Neural crest cell (in vitro differentiated cells): ENCODE measurements at places on chromosomes 1 and 21. TPM values are rescaled to one million over a fixed set of nuclear protein-coding genes. Genes with fewer than 3 reads are reported as not detected.

Gene FCMR
- not detected in 2 replicates for total RNA-seq

- H3K36me3 ChIP-seq = no peaks in the 10 kb centered on the region
- H3K27ac ChIP-seq = no peak overlapping the region
- no peak overlapping the region for H3K4me3 ChIP-seq
- no peaks in the 10 kb centered on the region for H3K4me1 ChIP-seq
- DNase-seq = no peak
Measured at GRCh38 chr1:170303034-170303433, 157.3 kb downstream of the NTMT2 start.

Gene NECTIN4
- not detected in 2 replicates for total RNA-seq

- DNase-seq = no peak
- H3K4me1 ChIP-seq = no peaks in the 10 kb centered on the region
- no peak overlapping the region for H3K4me3 ChIP-seq
- no peaks in the 10 kb centered on the region for H3K36me3 ChIP-seq
- no peak overlapping the region for H3K27ac ChIP-seq
- no peaks in the 10 kb centered on the region for H3K27me3 ChIP-seq
Measured at GRCh38 chr21:38765056-38765455, 40.7 kb upstream of the ETS2 start.

DNA sequence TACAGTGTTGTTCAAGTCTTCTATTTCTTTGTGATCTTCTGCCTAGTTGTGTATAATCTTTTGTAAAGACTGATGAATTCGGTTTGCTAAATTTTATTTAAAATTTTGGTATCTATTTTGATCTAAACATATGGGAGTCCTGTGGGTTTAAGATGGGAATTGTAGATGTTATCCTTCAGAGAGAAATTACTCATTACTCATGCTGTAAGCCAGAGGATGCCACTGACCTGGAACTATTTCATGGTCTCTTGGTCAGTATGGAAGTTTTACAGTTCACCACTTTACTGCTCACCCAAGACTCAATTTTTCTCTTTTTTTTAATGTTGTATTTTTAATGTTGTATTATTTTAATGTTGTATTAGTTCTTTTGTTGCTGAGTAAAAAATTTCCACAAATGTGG lies 138.6 kb upstream of the B3GALT2 start:
- peaks cover 8% of the 10 kb centered on the region for H3K36me3 ChIP-seq
- no peak for DNase-seq
- H3K27me3 ChIP-seq = no peaks in the 10 kb centered on the region
- H3K4me3 ChIP-seq = no peak overlapping the region
- H3K27ac ChIP-seq = no peak overlapping the region

GRCh38 chr1:109793486-109794318 lies 30.0 kb upstream of the EPS8L3 start:
- H3K36me3 ChIP-seq = no peaks in the 10 kb centered on the region
- H3K27ac ChIP-seq = peak overlapping the region; percentile 31
- peaks cover 50% of the 10 kb centered on the region for H3K4me1 ChIP-seq
- no peak overlapping the region for H3K4me3 ChIP-seq
- no peaks in the 10 kb centered on the region for H3K27me3 ChIP-seq
- no peak for DNase-seq

DNA sequence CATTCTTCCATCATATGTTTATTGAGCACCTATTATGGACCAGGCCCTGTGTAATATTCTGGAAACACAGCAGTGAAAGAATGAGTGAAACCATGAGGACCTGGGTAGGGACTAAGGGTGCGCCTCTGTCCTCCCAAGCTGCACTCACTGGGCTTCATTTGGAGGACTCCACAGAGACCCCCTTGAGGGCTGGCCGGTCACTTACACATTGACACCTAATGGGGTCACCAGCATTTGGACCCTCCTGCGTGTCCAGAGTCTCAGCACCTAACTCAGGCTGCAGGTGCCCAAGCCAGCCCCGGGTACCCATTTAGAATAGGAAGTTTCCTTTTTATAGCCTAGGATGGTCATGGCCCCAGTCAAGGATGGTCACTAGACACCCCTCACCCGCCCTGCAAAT lies 2.8 kb upstream of the FNDC5 start:
- H3K27ac ChIP-seq = no peak overlapping the region
- H3K27me3 ChIP-seq = peaks cover 51% of the 10 kb centered on the region
- no peak for DNase-seq

DNA sequence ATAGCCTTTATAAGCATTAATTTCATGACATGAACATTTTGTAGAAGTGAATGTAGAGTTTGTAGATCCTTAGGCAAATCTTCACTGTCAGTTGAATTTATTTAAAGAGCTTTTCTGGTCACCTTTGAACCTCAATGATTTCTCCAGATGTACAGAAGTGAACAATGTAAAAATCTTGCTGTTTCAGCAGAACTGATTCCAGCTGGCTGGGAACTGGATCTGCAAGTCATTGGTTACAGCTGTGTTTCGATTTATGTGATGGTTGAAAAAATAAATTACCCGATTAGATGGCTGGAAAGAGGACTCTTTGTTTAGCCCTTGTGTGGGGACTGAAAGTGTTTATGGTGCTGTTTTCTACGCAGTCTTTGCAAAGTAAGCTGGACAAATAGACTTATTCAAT lies 849.8 kb downstream of the USP25 start:
- peak overlapping the region; percentile 50 for H3K27ac ChIP-seq
- peaks cover 2% of the 10 kb centered on the region for H3K36me3 ChIP-seq
- DNase-seq = no peak
- no peak overlapping the region for H3K4me3 ChIP-seq

GRCh38 chr1:34113887-34114286 lies 51.1 kb downstream of the CSMD2 start:
- H3K36me3 ChIP-seq = no peaks in the 10 kb centered on the region
- no peak for DNase-seq
- no peaks in the 10 kb centered on the region for H3K4me1 ChIP-seq
- no peak overlapping the region for H3K4me3 ChIP-seq
- no peak overlapping the region for H3K27ac ChIP-seq

DNA sequence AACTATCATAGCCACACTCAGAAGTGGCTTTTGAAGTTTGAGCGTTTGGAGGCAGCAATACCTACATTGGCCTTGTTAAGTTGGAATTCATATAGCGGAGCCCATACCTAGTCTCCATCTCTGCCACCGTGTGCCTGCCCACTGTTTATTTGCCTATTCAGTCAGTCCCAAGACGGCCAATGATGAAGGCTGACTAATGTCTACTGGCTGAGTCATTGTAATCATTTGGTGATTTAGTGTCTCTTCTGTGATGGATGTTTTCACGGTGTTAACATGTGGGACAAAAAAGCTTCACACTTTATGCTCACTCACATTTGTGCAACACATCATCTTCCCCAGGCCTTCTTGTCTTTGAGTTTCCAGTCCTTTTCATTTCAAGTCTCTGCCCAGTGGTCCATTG lies 92.6 kb upstream of the PBX1 start:
- H3K4me1 ChIP-seq = no peaks in the 10 kb centered on the region
- no peak overlapping the region for H3K27ac ChIP-seq
- DNase-seq = no peak
- no peak overlapping the region for H3K4me3 ChIP-seq

- H3K36me3 ChIP-seq = no peaks in the 10 kb centered on the region
- no peak for DNase-seq
- no peak overlapping the region for H3K27ac ChIP-seq
- H3K4me1 ChIP-seq = peaks cover 8% of the 10 kb centered on the region
- no peaks in the 10 kb centered on the region for H3K27me3 ChIP-seq
- no peak overlapping the region for H3K4me3 ChIP-seq
Measured at GRCh38 chr1:97093741-97094140, 372.2 kb downstream of the PTBP2 start.

Gene ORC1
- 36.9 and 38.5 TPM in 2 replicates for total RNA-seq

GRCh38 chr1:212293579-212293978 lies 8.4 kb downstream of the PPP2R5A start:
- H3K4me1 ChIP-seq = peaks cover 10% of the 10 kb centered on the region
- DNase-seq = no peak
- no peak overlapping the region for H3K27ac ChIP-seq
- H3K4me3 ChIP-seq = no peak overlapping the region
- no peaks in the 10 kb centered on the region for H3K36me3 ChIP-seq

Gene CD48
- total RNA-seq = not detected in 2 replicates

DNA sequence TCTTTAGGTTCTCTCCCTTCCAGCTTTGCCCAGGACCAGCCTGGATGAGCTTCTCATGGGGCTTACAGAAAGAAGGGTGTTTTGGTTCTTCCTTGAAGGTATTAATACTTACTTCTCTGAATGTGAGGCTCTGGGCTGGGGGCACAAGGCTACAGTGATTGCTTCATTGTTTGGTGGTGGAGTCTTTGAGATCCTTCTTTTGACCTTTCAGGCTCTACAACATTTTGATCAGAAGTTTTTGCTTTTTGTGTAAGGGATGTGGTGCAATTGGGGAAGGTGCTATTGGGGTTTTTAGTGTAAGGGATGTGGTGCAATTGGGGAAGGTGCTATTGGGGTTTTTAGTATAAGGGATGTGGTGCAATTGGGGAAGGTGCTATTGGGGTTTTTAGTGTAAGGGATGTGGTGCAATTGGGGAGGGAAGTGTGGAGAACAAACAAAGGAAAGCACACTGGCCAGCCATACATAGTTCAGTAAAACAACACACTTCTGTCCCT lies 103.6 kb upstream of the IVNS1ABP start:
- no peaks in the 10 kb centered on the region for H3K27me3 ChIP-seq
- H3K4me1 ChIP-seq = no peaks in the 10 kb centered on the region
- no peak overlapping the region for H3K27ac ChIP-seq
- no peak overlapping the region for H3K4me3 ChIP-seq
- DNase-seq = no peak
- H3K36me3 ChIP-seq = no peaks in the 10 kb centered on the region

Gene TRAF3IP3
- total RNA-seq = not detected in 2 replicates

DNA sequence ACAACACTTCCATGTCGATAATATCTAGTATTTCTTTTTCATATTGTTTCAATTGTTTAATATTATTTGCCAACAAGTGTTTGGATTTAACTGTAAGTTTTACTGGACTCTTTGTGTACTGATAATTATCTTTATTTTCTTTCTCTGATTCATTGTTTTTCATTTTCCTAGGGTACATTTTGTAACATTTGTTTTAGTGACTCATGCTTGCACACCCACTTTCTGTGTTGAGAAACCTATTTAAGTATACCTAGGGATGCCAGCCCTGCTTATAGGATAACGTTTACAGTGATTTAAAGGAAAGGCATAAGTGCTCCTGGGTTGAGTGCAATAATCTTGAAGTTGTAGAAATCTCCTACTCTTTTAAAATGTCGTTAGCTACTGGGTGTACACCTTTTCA lies 1386.0 kb upstream of the ADGRL4 start:
- H3K4me3 ChIP-seq = no peak overlapping the region
- H3K4me1 ChIP-seq = peaks cover 3% of the 10 kb centered on the region
- no peaks in the 10 kb centered on the region for H3K27me3 ChIP-seq
- H3K36me3 ChIP-seq = no peaks in the 10 kb centered on the region

GRCh38 chr1:116504308-116505156 lies 66.3 kb downstream of the CD58 start:
- H3K4me3 ChIP-seq = no peak overlapping the region
- no peak for DNase-seq
- no peaks in the 10 kb centered on the region for H3K36me3 ChIP-seq
- H3K27ac ChIP-seq = no peak overlapping the region
- no peaks in the 10 kb centered on the region for H3K27me3 ChIP-seq
- no peaks in the 10 kb centered on the region for H3K4me1 ChIP-seq

- H3K4me1 ChIP-seq = peaks cover 11% of the 10 kb centered on the region
- no peak overlapping the region for H3K27ac ChIP-seq
- no peaks in the 10 kb centered on the region for H3K27me3 ChIP-seq
- no peak overlapping the region for H3K4me3 ChIP-seq
- no peak for DNase-seq
Measured at GRCh38 chr1:12369258-12369657, 139.4 kb downstream of the VPS13D start.

Gene RASAL2
- 20.9 and 25.5 TPM in 2 replicates for total RNA-seq

DNA sequence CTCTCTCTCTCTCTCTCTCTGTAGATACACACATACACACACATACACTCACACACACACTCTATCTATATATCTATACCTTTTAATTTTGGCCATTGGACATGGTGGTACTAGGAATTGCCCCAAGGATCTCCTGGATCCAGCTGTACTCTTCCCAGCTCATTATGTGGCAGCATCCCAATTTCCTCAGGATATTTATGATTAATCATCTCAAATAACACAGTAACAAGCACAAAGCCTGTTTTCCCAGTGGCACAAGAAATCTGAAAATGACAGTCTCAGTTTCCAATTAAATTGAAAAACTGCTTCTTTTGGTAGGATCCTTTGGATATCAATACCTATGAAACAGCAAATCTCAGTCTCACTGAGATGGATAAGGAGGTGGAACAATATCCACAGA lies 27.6 kb downstream of the S100A10 start:
- DNase-seq = no peak
- H3K36me3 ChIP-seq = no peaks in the 10 kb centered on the region
- H3K4me1 ChIP-seq = no peaks in the 10 kb centered on the region
- H3K27ac ChIP-seq = no peak overlapping the region
- H3K27me3 ChIP-seq = peaks cover 3% of the 10 kb centered on the region
- no peak overlapping the region for H3K4me3 ChIP-seq

DNA sequence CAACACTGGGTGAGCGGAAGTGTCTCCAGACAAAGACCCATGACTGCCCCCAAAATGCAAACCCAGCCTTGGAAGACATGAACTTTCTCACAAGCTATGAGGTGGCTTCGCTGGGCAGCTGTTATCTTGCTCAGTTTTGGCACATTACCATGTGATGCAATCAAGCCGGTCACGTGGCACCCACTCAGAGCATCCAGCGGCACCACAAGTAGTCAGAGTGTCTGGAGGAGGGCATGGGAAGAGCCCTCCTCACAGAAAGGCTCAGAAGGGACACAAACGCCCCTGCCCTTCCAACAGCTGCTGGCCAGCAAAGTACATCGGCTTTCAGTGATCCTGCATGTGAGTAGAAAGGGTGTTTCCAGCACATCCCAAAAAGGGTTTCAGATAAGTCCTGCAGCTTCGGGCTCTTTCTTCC lies 145.5 kb upstream of the IRF2BP2 start:
- H3K4me1 ChIP-seq = peaks cover 16% of the 10 kb centered on the region
- no peak overlapping the region for H3K4me3 ChIP-seq
- H3K27ac ChIP-seq = no peak overlapping the region
- no peaks in the 10 kb centered on the region for H3K36me3 ChIP-seq

DNA sequence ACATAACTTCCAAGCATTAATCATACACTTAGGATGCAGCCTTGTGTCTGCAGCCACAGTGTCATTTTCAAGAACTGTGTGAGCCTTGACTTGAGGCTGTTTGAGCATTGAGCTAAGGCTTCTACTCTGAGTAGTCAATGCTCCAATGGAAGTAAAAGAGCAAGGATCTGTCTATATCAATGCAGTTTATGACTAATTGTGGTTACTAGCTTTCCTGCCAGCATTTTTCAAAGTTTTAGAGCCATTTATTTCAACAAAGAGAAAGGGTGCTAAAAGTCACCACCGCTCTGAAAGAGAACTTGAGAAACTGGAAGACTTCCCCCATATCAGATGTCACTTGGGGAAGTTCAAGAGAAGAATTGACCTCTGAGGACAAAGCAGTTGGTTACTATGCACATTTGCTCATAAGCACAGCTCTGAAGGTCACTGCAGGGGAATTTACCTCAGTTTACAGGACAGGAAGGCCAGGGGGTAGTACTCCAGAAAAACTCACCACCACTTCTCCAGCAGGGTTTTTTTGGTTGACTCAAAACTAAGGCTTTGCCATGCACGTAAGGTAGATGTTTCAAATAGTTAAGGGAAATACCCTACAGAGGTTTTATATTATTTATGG lies 24.5 kb upstream of the RGS1 start:
- no peak overlapping the region for H3K27ac ChIP-seq
- H3K4me1 ChIP-seq = peaks cover 6% of the 10 kb centered on the region
- no peaks in the 10 kb centered on the region for H3K27me3 ChIP-seq
- DNase-seq = no peak
- H3K4me3 ChIP-seq = no peak overlapping the region
- no peaks in the 10 kb centered on the region for H3K36me3 ChIP-seq

GRCh38 chr1:37096523-37096922 lies 62.2 kb upstream of the GRIK3 start:
- DNase-seq = peak; percentile 7
- H3K4me1 ChIP-seq = no peaks in the 10 kb centered on the region
- no peak overlapping the region for H3K27ac ChIP-seq
- H3K4me3 ChIP-seq = no peak overlapping the region
- H3K27me3 ChIP-seq = peaks cover 15% of the 10 kb centered on the region
